DMS79 treated with DMSO at 0.1 percent for 48 hours (cell line): ENCODE measurements at places on chromosomes 5 and 9.

GRCh38 chr9:112187404-112187803 is 12.3 kb upstream of the SUSD1 start:
- peak; percentile 80 for DNase-seq

GRCh38 chr5:18607570-18607969 is 973.3 kb downstream of the TAF11L14 start:
- DNase-seq: no peak

GRCh38 chr9:110767559-110768063 is 99.0 kb downstream of the MUSK start:
- DNase-seq: no peak

GRCh38 chr5:3307982-3308621 is 287.5 kb upstream of the IRX1 start:
- no peak for DNase-seq

DNA sequence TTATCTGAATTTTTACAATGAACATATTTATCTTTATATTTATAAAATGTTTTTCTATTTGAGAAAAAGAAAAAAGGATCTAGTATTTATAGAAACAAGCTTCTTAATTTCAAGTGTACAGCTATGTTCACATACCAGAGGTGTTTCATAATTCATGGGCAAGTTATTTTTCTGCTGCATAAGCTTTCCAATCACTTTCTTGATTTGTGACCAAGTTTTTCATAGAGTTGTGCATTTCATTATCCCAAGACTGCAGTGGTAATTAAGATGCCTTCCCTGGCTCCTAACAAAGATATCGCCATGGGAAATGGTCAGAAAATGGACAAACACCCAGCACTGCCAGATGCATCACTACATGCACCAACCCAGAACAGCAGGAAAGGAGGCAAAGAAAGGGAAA is 124.6 kb downstream of the GNAQ start:
- DNase-seq: no peak

- DNase-seq: no peak
Measured at GRCh38 chr5:86570427-86571083, 47.2 kb upstream of the COX7C start.

DNA sequence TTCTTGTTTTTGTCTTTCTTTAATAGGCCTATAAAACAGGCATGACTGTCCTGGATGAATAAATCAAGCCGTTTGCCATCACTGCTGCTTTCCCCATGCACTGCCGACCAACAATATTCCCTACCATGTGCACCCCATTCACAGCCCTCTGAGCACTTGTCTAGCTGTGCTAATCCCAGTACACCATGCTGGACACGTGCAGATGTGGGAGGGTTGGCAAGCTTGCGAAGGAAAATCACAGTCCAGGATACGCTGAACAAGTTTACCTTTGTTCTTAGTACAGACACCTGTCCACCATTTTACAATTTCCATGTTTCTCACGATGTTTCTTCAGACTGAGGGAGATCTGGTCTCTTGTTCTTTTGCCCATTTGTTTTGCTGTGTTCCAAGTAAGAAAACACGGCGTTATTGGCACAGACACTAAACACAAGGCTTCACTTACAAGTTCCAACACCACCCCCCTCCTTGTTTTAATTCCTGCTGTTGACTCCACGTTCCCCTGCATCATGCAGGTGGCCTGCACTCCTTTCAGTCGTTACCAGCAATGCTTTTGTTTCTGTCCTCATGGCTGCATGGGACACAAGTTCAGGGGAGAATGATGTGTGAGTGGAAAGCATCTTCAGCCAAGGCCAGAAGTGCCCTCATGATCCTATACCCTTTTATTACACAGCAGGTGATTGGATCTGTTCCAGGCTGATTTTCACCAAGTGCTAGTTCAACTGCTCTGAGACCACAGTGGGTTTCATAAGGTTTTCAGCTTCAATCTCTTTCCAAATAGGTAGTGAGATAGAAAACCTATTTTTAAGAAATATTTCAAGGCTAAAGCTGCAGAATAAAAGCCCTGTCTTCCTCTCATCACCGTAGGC is 608.9 kb downstream of the IRX1 start:
- DNase-seq: no peak

GRCh38 chr9:7006417-7006816 is 248.6 kb downstream of the KDM4C start:
- DNase-seq: no peak

GRCh38 chr9:75185585-75186170 is 97.4 kb downstream of the OSTF1 start:
- no peak for DNase-seq

- peak; percentile 51 for DNase-seq
Measured at GRCh38 chr9:127567730-127568617, 44.1 kb upstream of the STXBP1 start.

DNA sequence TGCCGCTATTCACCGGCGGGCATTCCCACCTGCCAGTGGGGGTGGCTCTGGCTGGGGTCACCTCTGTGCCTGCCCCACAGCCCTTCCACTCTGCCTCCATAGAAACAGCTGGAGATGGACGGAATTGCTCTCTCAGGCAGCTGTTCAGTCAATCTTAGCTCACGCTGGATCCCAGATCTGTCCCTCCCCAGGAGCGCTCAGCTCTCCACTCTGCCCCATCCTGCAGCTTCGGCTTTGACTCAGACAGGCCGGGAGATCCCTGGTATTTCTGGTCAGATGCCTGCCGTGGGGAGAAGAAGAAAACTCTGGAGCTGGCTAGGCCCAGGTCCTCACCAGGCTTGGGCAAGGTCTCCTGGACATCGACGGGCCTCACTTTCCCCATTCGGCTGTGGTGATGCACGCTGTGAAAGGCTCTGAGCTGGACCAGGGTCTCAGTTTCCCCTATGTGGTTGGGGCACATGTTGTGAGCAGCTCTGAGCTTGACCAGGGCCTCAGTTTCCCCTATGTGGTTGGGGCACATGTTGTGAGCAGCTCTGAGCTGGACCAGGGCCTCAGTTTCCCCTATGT is 7.6 kb upstream of the SLC9A3 start:
- no peak for DNase-seq

DNA sequence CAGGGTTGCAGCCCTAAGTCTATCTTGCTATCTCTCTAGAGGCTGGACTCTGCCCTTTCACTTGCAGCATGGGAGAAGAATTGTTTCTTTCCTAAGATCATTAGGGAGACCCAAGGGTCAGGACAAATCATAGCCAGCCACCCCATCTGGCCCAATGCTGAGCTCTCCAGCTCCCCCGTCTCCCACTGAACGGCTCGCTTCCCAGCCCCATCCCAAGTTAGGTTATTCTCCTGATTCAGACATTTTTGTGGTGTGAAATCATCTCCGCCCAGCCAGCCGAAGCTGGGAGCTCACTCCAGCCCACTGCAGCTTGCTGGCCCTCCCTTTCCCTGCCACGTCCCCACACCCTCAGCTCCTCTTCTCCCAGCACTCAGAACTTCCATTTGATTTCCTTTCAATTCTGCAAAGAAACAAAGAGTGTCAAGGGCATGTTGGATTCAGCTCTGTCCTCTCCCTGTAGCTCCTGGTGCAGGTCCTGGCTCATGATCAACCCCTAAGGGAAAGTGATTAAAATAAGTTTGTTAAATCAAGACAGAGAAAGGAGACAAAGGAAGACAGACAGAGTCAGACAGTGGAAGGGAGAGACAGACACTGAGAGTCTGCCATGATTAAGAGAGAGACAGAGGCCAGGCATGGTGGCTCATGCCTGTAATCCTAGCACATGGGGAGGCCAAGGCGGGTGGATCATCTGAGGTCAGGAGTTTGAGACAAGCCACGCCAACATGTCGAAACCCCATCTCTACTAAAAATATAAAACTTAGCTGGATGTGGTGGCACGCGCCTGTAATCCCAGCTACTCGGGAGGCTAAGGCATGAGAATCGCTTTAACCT is 12.6 kb upstream of the SPARC start:
- DNase-seq: no peak

- DNase-seq: peak; percentile 20
Measured at GRCh38 chr9:14212077-14212476, 101.9 kb downstream of the NFIB start.

GRCh38 chr5:36938129-36938528 is 61.6 kb downstream of the NIPBL start:
- no peak for DNase-seq

- DNase-seq: no peak
Measured at GRCh38 chr5:10209004-10209403, 40.7 kb downstream of the ATPSCKMT start.

GRCh38 chr5:21680641-21681040 is 1172.5 kb downstream of the CDH12 start:
- no peak for DNase-seq

DNA sequence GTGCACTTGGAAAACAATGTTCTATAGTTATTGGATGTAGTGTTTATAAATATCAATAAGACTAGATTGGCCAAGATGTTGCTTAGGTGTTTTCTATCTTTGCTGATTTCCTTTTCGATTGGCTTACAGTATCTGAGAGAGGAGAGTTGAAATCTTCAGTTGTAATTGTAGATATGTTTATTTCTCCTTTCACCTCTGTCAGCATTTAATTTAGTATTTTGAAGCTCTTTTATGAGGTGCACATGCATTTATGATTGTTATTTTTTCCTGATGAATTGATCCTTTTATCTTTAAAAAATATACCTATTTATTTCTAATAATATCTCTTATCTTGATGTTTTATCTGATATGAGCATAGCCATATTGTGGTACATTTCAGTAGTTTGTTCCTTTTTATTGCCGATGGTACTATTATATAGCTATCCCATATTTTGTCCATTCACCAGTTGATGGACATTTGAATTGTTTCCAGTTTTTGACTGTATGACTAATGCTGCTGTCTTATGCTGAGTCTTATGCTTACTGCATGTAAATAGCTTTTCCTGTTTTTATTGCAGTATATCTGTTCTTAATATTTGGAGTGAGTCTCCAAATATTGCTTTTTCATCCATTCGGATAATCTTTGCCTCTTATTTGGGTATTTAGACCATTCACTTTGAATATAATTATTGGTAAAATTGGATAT is 34.7 kb downstream of the ERCC6L2 start:
- no peak for DNase-seq

GRCh38 chr9:114170771-114171461 is 15.6 kb downstream of the COL27A1 start:
- no peak for DNase-seq

DNA sequence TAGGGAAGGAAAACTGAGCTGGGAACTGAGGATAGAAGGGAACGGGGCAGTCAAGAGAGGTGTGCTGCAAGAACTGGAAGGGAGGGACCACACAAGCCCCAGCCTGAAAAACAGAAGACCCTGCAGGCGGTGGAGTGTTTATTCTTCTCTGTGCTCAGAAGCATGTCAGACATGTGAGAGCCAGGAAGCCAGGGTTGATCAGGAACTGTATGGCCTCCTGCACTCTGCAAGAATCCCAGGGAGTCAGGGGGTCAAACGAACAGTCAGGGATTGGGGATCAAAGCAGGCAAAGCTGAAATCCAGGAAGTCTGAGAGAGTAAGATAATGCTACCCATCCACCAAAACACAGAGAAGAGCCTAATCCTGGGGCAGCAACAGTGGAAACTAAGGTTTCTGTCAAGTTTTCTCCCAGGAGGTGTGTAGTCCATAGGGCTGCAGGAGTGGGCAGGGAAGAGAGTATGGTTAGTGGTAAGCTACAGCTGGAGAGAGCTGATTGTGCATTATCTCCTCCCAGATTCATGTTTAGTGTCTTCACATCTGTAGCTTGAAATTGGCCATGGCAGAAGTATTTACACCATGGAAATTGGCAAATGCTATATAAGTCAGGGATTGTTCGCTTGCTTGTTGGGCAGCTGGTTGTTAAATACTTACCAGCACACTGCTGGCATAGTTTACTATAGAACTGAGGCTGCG is 115.4 kb upstream of the SLC44A1 start:
- no peak for DNase-seq

- peak; percentile 54 for DNase-seq
Measured at GRCh38 chr5:119453040-119453373, 710 bp downstream of the HSD17B4 start.

DNA sequence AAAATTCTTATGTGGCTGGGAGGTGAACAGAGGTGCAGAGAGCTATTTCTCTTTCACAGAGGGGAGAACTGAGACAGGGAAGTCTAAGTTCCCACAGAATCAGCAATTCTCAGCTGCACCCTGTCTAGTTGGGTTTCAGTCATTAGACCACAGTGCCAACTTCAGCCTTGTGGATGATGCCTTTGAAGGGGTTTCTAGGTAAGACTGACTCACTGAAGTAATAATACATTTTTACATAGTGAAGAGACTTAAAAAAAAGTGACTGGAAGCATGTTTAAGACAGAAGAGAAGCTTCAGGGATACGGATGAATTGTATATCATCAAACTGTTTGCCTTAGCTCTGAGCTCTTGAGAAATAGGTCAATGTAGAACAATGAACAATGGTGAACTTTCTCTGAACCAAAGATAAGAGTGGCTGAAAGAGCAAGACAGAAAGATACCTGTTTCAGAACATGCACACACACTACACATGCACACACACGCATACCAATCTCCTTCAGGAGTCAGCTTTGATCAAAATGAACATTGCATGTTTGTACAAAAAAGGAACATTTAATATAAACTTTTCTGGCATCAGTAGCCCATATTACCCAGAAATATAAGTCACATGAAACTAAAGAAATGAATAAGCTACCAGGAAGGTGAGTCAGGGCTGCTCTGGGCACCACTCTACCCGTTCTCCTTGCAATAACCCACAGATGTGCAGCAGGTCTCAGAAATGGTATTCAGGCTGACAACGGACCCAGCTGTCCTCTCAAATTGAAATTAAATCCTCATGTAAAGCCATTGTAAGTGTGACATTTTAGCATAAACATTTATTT is 12.6 kb upstream of the FYB1 start:
- DNase-seq: no peak

DNA sequence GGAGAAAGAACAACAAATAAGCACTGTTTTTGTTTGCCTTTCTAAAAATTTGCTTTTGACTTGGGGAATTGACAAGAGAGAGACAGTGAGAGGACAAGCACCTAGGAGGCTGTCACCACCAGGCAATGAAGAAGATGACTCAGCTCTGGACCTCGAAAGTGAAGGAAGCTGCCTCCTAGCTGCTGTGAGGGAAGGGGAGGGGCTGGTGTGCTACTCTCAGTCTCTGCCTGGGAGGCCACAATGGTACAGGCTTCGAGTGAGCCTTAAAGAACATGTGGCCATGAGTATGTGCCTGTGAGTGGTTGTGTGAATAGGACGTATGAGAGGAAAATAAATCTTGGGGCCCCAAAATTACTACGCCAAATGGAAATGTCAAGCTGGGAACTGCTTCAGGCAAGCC is 7.1 kb upstream of the PLK2 start:
- no peak for DNase-seq

- no peak for DNase-seq
Measured at GRCh38 chr5:144189800-144190429, 19.2 kb downstream of the KCTD16 start.
